BE2C (cell line): ENCODE measurements at places on chromosomes 4 and X.

GRCh38 chrX:30141966-30142365, 73.4 kb upstream of the MAGEB2 start:
- no peak for DNase-seq

GRCh38 chr4:52822972-52823701, 39.0 kb upstream of the RASL11B start:
- no peak for DNase-seq

DNA sequence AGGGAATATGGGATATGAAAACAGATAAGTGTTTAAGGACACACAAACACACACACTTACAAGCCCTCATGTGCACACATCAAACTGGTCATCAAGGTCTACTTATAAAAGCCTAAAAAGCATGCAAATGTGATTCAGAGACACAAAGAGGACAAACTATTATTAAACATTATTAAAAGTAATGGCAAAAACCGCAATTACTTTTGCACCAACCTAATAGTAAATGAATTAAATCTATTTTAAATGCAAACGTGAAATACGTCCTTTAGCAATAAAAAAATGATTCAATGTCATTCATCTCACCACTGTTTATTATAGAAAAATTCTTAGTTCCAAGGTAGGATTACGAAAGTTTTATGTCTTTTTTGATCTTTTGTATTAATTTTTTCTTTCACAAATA, 91.1 kb upstream of the ARMCX2 start:
- DNase-seq, result no peak

DNA sequence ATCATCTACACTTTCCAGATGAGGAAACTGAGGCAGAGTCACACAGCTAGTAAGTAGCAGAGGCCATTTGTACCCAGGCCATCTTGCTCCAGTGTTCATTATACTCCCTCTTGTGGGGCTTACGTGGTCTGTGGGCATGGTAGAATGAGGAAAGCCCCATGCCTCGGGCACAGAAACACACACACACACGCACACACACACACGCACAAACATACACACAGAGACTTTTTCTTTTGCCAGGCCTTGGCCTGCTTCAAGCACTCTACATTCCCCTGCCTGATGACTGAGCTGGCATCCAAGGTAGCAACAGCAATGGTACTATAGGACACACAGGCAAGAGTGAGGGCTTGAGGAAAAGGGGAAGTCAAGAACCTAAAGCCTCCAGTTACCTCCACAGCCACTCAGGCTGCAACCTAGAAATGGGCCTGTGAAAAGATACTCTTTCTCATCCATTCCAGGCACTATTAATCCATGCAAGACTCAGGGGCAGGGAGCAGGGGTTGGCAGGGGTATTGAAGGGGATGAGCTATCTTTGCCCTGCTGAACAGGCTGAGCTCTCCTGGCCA, 43.6 kb downstream of the STARD8 start:
- no peak for DNase-seq

GRCh38 chr4:174228988-174229387, 54.5 kb downstream of the FBXO8 start:
- no peak for DNase-seq

- DNase-seq, result no peak
These were observed 54.9 kb downstream of the MAP7D2 start for GRCh38 chrX:20061855-20062254.

GRCh38 chr4:159055833-159056232, 47.0 kb upstream of the RAPGEF2 start:
- no peak for DNase-seq

- DNase-seq, result no peak
These were observed 39.1 kb upstream of the MBTPS2 start for GRCh38 chrX:21800344-21800770.

- DNase-seq, result no peak
These were observed 69.7 kb upstream of the NUDT6 start for GRCh38 chr4:122992057-122992456.

DNA sequence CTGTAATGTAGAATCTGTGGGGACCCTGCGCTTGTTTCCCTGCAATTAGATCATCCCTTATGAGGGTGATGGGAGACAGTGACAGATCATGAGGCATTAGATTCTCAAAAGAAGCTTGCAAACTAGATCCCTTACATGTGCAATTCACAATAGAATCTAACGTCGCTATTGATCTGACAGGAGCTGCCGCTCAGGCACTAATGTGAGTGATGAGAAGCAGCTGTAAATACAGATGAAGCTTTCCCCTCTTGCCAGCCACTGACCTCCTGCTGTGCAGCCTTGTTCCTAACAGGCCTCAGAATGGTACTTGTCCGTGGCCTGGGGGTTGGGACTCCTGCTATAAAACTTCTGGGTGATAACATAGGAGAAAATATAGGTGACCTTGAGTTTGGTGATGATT, 1076.8 kb downstream of the PDHA2 start:
- peak; percentile 77 for DNase-seq

DNA sequence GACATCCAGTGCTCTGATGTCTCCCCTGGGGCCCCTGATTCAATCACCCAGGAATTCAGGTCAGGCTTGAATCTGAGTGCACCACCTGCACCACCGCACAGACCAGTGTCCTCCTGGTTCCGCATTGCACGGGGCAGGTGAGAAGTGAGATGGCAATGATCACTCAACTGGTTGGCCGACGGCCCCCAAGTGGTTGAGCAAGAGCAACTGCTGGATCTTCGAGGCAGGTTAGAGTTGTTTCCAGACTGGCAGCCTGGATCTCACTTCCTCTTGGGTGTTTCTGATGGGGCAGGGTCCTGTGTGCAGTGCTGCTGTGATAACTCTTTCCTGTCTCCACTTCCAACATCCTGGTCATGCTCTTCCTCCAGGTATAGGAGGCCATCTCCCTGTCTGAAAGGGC, 50.4 kb downstream of the C4orf50 start:
- no peak for DNase-seq

GRCh38 chrX:267771-268261, 13.4 kb upstream of the PLCXD1 start:
- no peak for DNase-seq

- DNase-seq, result no peak
These were observed 65.5 kb downstream of the ACOX3 start for GRCh38 chr4:8374851-8375649.

DNA sequence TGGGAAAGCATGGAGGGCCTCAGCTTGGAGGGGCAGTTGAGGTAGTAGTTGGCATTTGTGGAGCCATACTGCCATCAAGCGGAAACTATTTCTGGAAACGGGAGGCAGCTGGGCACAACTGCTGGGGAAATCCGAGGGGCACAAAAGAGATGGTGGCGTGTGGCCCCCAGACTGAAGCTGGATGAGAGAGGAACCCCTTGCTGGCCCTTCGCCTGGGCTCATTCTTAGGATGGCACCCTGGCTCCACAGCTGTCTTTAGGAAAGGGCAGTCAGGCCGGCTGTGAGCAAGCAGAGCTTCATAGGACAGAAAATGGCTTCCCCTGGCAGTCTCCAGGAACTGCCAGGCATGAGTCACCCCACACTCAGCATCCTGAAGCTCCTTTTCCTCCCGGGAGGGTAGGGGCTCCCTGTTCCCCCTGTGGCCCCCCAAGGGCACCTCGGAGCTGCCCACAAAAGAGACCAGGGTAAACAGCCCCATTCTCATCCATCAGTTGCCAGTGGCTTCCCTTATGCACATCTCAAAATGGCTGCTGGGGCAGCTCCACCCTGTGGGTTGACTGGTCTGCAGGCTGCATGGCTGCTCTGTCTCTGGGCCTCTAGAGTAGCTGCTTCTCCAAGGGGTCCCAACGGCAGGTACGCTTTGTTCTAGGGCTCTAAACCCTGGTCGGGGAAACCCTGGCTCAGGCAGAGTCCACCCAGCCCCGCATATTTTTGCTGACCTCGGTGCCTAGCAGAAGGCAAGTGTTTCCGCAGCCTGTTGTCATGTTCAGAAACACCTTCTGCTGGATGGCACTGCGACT, 64.7 kb downstream of the NBDY start:
- no peak for DNase-seq

GRCh38 chrX:132114607-132115006, 13.2 kb downstream of the FRMD7 start:
- DNase-seq, result no peak

GRCh38 chr4:66577922-66578321, 907.6 kb upstream of the EPHA5 start:
- DNase-seq, result no peak

- DNase-seq, result no peak
These were observed 219.0 kb downstream of the TLL1 start for GRCh38 chr4:166091912-166092510.

DNA sequence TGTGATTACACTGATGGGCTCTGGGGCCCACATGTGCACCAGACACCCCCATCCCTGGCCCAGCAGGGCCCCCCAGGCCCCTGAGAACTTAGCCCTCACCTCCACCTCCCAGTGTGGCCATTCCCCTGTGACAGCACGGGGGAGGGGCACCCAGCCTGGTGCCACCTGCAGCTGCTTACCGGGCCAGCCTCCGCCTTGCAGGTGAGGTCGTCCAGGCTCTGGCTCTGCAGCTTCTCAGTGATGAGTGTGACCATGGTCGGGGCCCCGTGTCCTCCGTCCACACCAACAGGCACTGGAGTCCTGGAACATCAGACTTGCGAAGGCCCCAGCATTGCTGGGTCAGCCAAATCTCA, 15.6 kb downstream of the FAM53A start:
- DNase-seq, result no peak

DNA sequence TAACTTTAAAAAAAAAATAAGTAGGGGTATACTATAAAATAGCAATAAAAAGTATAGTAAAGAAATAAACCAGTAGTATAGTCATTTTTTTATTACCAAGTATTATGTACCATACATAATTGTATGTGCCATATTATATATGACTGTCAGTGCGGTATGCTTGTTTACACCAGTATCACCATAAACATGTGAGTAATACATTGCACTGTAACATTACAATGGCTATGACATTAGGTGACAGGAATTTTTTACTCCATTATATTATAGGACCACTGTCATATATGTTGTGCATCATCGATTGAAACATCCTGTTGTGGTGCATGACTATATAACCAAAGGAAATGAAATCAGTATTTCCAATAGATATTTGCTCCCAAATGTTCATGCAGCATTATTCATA, 176.9 kb upstream of the ARHGAP24 start:
- no peak for DNase-seq

GRCh38 chr4:9964879-9965278, 56.4 kb downstream of the SLC2A9 start:
- no peak for DNase-seq

DNA sequence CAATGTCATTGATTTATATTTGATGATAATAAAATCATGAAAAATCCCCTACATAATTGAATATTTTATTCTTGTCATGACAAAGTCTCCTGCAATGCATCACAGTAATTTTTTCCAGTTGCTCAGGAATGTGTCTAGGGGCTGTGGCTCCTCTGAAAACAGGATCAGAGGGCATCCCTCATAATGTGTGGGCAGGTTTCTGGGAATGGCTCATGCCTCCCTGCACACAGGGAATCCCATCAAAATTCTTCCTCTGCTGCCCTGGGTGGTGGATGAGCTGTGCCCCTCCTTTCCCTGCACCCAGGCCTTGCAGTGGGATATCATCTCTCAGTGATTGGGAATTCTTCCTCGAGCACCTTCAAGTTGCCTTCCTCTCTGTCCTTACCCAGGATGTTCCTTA, 20.4 kb upstream of the PUDP start:
- DNase-seq, result no peak

GRCh38 chr4:57219431-57219830, 109.2 kb upstream of the IGFBP7 start:
- no peak for DNase-seq
